CD4-positive, alpha-beta T cell treated with Interleukin-4 for 4 hours (primary cell): ENCODE measurements at places on chromosomes 13 and 19.

GRCh38 chr19:54465426-54466109, 2.0 kb upstream of the LENG9 start:
- no peak for DNase-seq

GRCh38 chr13:36344886-36345437, 1.2 kb downstream of the SPART start:
- peak; percentile 10 for DNase-seq

DNA sequence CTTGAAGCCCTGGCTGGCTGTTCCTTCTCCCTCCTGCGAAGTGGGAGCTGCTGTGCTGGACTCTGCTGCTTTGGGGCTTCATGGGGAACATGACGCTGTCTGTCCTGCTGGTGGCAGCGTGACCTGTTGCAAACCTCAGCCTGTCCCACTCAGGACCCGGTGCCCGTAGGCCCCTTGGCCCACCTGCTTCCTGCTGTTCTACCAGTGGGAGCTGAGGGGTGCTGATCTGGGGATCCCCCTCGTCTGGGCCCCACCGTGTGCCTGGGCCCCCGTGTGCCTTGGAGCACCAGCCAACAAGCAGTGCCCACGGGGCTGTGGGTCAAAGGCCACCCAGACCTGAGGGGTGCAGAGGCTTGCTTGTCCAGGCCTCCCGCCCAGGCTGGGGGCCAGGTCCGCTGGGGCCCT, 5.3 kb downstream of the SPPL2B start:
- no peak for DNase-seq

- DNase-seq, result no peak
These were observed 364.3 kb downstream of the SLITRK6 start for GRCh38 chr13:85434927-85435326.

DNA sequence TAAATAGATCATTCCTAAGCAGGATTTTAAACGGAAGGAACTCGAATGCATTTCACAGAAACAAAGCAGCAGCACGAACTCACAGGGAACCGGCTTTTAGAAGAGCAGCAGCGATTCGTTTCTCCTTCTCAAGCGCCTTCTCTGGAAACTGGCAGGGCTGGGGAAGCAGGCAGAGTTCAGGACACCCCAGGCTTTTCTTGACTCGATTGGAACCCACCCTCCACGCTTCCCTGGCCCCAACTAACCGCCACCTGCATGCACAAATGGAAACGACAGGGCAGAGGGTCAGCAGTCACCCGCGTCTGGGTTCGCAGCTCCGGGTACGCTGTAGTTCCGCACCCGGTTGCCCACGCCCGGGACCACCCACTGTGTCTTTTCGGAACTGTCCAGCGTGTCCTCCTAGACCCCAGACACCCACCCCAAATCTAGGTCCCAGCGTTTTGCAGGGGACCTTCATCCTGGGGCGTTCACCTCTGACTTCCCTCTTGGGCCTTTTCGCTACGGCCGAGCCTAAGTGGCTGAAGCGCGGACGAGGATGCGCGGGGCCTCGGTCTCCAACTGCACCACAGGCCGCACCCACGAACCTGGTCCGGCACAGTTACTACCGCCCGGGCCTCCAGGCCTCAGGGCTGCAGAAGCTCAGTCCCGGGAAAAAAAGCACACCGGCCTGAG, 500 bp downstream of the ZFP30 start:
- no peak for DNase-seq

GRCh38 chr13:46617885-46618284, 64.9 kb downstream of the LRCH1 start:
- no peak for DNase-seq

DNA sequence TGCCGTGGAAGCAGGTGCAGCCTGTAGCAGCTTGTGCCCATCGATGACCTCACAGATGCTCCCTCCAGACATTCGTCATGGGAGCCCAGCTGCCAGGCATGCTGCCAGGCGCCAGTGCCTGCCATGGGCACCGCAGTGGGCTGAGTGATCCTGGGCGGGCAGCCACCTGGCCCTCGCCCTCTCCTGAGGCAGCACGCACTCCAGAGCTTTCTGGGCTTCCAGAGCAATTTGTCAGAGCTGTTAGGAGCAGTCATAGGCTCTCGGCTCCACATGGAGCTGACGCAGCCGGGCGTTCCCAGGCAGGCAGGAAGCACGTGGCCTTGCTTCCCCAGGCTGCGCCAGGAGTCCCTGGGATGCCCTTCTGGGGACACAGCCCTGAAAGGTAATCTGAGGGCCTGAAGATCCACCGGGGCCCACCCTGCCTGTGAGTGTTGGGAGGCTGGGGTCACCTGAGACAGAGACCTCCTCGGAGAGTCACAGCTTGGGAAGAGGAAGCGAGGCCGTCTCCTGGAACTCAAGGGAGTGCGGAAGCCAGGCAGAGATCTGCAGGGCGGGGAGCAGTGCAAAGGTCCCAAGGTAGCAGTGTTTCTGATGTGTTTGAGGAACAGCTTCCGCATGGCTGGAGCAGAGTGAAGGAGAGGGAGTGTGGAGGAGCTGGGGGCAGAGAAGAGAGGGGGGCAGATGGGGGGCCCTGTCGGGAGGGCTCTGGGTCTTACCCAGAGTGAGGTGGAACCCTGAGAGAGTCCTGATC, 50.6 kb downstream of the DPF1 start:
- DNase-seq, result no peak

GRCh38 chr19:12162513-12162881, 399 bp upstream of the ZNF136 start:
- no peak for DNase-seq

DNA sequence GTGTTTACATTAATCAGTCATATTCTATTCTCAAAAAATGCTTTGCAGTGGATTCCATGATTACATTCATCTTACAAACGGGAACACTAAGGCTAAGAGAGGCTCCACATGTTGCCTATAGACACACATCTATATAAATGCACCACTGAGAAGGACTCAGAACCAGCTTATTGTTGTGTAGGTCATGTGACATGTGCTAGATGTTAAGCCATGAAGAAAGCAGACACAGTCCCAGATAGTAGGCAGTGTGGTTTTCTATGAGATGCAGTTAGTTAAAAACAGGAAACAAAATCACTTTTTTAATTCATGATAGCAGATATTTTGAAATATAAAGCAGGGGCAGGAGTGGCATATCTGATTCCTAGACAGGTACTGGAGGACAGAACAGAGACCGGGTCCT, 10.7 kb downstream of the SIGLEC6 start:
- DNase-seq, result no peak

GRCh38 chr19:51111606-51112005, 3.4 kb upstream of the CTU1 start:
- no peak for DNase-seq

DNA sequence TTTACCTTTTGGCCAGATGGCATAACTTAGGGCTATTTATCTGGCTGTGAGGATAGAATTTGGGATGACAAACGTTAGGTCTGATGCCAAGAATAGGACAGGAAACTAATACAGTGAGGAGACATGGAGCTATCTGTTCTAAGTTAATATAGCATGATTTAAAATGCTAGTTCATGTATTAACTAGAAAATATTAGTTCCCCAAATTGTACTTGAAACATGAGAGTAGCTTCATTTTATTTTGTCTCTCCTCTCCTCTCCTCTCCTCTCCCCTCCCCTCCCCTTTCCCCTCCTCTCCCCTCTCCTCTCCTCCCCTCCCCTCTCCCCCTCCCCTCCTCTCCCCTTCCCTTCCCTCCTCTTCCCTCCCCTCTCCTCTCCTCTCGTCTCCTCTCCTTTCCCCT, 101.1 kb upstream of the MYO16 start:
- no peak for DNase-seq

DNA sequence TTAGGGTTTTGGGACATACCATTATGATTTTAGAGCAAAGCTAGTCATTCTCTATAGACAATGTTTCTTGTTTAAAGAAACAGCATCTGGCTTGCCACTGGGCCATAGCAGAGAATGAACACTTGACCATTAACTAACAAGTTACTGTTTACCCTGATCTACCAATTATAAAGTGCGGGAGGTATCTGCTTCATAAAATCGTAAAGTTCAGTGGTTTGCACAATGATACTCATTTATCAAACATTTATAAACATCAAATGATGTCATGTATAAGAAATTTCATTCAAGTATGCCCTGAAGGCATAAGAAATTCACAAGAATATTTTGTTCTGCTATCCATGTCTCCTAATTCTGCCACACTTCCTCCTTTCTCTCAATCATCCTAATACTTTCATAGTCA, 139.2 kb downstream of the PCDH20 start:
- DNase-seq, result no peak

GRCh38 chr19:18489627-18490184, 32.2 kb downstream of the ELL start:
- DNase-seq, result no peak

- DNase-seq, result no peak
These were observed 160.1 kb downstream of the TEX29 start for GRCh38 chr13:111480503-111480902.

DNA sequence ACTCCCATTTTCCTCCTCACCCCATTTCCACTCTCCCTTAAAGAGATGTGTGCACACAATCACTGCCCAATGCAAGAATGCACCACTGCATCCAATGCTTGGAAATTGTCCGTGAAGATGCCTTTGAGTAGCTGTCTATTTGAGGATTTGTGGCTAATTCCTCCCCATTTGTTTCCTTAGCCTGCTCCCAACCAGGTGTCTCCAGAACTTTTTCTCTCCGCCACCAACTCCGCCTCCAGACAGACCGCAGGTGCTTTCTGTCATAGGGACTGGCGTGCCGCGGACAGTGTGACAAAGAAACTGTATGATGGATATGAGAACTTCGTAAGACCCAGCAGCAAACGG, 461 bp upstream of the TM9SF2 start:
- DNase-seq, result no peak

- peak; percentile 14 for DNase-seq
These were observed 19.1 kb downstream of the SMARCA4 start for GRCh38 chr19:10979951-10980381.

DNA sequence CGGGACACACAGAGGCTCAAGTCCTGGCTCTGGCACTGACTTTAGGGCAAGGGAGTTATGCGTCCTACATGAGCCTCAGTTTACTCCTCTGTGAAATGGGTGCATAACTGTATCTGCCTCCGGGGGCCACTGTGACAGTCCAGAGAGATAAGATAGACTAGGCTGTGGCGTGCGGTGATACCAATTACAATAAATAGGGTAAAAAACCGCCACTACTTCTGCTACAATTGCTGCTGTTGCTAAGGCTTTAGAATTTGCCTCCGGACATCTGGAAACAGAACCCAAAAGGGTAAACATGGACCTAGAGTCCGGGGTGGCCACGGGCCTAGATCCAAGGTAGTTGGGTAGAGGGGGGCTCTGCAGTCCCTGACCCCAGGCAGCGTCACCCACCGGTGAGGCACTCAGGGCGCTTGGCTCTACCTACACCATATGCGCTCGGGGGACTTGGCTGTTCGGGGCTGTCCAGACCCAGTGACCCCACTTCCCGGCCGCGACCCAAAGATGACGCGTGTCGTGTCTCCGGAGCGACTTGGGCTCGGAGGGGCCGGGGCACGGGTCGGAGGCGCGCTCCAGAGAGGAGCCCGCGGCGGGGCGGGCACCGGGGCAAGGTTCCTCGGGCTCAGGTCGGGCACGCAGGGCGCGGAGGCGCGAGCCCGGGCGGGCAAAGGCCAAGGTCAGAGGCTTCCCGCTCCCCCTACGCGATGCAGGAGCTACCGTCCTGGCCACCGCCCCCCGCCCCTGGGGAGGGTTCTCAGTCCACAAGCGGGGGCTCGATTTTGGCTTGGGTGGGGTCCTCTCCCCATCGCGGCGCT, 1.1 kb downstream of the INSR start:
- DNase-seq, result no peak

- DNase-seq, result no peak
These were observed 64.4 kb upstream of the FRY start for GRCh38 chr13:31967155-31967554.
